Testis (tissue), 5 donors: ENCODE measurements at places on chromosomes 12 and 14.
A peak's percentile ranks its signal among the peaks of the same experiment; 100 is the strongest.

GRCh38 chr12:11711651-11712327 is 62.3 kb downstream of the ETV6 start:
- DNase-seq: no peak

- no peak for DNase-seq
These were observed 8.0 kb upstream of the GPR84 start for GRCh38 chr12:54372113-54372806.

DNA sequence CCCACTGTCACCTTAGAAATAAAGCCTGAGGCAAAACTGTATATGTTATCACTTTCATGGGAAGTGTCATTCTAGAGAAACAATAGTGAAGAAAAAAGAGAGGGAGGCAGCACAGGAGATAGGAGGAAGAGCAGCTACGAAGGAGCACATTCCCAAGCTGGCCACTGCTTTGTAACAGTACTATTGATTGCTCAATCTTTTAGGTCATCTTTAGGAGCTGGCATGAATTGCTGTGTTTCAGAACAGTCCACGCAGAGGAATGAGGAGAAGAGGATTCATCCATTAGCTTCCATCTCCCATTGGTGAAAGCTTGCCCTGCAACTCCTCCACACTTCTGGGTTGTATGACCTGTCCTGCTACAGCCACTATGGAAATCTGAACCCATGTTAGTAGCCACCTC is 372.5 kb upstream of the DDHD1 start:
- DNase-seq: no peak

- DNase-seq: no peak
These were observed 70.4 kb upstream of the PTPRQ start for GRCh38 chr12:80373666-80374065.

DNA sequence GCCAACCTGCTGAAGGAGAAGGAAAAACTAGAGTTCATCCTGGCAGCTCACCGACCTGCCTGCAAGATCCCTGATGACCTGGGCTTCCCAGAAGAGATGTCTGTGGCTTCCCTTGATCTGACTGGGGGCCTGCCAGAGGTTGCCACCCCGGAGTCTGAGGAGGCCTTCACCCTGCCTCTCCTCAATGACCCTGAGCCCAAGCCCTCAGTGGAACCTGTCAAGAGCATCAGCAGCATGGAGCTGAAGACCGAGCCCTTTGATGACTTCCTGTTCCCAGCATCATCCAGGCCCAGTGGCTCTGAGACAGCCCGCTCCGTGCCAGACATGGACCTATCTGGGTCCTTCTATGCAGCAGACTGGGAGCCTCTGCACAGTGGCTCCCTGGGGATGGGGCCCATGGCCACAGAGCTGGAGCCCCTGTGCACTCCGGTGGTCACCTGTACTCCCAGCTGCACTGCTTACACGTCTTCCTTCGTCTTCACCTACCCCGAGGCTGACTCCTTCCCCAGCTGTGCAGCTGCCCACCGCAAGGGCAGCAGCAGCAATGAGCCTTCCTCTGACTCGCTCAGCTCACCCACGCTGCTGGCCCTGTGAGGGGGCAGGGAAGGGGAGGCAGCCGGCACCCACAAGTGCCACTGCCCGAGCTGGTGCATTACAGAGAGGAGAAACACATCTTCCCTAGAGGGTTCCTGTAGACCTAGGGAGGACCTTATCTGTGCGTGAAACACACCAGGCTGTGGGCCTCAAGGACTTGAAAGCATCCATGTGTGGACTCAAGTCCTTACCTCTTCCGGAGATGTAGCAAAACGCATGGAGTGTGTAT is 2.4 kb downstream of the FOS start:
- no peak for DNase-seq

DNA sequence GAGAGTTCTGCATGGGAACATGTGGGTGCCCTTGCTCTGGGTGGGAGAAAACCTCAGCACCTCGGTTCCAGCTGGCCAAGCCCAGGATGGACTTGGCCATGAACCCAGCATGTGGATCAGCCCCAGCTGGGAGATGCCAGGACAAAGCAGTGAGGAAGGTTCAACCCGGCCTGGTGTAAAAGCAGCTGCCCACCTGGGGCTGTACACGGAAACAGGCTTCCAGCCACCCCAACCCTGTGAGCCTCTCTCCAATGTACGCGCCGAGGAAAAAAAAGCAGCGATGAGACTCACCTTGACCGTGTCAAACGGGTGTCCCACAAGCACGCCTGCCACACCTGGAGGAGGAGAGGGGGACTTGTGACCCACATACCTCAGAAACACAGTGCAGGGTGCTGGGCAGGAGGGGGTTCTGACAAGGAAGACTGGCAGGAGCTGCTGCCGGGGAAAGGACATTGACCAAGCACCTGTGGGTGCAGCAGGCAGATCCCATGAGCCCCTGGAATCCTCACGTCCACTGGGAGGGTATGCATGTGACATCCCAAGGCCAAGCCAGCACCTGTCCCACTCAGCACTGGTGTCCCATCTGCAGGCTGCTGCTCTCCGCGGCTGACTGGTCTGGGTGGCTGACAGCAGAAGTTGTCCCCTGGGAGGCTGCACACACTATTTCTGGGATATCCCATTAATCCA is 7.5 kb downstream of the SLC25A29 start:
- DNase-seq: no peak

- no peak for DNase-seq
These were observed 101.2 kb upstream of the LRFN5 start for GRCh38 chr14:41505491-41505890.

- no peak for DNase-seq
These were observed 3.7 kb downstream of the BATF start for GRCh38 chr14:75525969-75526368.

GRCh38 chr12:127241072-127241817 is 1025.7 kb upstream of the TMEM132C start:
- no peak for DNase-seq

GRCh38 chr12:3683670-3684069 is 69.2 kb downstream of the CRACR2A start:
- peak; percentile 36 for DNase-seq

DNA sequence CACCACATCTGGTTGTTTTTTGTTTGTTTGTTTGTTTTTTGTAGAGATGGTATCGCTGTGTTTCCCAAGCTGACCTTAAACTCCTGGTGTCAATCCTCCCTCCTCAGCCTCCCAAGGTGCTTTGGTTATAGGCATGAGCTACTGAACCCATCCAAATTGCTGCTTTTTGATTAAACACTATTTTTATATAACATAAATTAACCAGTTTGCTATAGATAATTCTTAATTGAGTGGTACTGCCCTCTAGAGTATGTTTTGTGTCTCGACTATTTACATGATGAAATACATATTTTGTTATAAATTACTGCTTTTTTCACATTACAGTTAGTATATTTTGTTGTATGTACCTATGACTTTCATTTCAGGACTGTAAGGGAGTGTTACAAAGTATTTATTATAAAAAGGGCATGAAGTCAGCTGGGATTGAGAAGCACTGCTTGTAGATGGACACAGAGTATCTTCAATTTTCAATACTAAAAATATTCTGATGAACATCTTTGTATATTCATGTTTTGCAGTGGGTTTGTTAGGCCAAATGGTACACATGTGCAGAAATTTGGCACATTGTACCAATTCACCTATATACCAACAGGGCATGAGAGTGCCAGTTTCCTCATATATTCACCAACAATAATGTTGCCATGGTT is 14.9 kb upstream of the SCAF11 start:
- DNase-seq: no peak

GRCh38 chr12:56670836-56671235 is 17.2 kb downstream of the PTGES3 start:
- no peak for DNase-seq

GRCh38 chr12:43099691-43100163 is 452.3 kb downstream of the ADAMTS20 start:
- no peak for DNase-seq

DNA sequence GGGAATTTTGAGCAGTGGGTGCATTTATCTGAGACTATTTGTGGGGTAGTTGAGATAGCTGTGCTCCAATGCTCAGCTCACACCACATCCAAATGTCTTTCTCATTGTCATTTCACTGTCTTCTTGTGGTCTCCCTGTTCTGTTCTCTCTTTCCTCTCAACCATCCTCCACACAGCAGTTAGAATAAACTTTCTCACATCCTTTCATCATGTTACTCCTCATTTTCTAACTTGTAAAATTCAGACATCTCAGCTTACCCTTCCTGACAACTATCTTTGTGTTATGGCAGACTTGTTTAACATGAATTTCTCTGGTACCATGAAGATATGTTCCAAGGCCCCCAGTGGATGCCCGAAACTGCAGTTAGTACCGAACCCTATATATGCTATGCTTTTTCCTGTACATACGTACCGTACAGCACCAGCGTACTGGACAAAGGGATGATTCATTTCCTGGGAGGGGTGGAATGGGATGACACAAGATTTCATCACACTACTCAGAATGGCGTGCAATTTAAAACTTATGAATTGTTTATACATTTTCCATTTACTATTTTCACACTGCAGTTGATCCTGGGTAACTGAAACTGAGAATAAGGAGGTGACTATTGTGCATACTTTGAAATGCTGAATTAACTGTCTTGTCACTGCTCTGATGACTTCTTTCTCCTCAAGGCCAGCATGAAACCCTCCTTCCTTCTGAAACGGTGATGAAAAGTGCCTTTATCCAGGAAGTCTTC is 177.1 kb upstream of the SLC38A2 start:
- no peak for DNase-seq

GRCh38 chr12:131030472-131031328 is 77.0 kb downstream of the ADGRD1 start:
- DNase-seq: no peak

DNA sequence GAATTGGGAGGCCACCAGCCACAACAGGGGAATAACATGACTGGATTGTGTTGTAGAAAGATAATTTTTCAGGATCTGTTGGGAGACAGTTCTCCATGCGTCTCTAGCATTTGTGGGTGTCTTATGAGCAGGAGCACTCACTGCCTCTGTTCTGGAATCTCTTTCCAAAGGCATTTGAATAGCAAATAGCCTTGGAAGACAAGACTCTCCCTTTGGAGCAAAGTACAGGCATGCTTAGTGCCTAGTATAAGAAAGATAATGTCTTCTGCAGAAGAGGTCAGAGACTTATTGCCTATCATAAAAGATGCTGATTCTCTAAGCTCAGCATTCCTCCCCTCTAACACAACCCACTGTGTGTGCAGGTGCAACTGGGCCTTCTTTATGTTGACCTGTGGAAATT is 58.3 kb downstream of the VCPKMT start:
- no peak for DNase-seq

DNA sequence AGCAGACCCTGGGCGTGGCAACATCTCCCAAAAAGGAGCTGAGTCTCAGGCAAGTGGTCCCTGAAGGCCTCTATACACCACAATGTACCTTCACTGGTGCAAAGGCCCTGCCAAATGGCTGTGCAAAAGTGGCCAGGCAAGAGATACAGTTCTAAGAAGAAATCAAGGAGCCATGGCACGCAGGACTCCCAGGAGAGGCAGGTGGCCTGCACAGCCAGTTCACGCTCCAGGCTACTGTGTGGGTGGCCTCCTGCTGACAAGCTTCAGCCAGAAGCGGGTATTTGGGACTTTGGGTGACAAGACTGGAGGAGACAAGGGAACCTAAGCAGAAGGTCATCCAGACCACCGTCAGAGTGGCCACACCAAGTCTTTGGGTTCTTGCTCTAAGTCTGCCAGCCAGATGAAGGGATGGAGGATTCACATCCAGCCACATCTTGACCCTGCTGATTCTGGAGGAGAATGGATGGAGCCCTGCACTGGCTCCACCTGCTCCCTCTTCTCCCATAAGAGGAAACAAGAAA is 20.5 kb upstream of the ZFP36L1 start:
- no peak for DNase-seq

DNA sequence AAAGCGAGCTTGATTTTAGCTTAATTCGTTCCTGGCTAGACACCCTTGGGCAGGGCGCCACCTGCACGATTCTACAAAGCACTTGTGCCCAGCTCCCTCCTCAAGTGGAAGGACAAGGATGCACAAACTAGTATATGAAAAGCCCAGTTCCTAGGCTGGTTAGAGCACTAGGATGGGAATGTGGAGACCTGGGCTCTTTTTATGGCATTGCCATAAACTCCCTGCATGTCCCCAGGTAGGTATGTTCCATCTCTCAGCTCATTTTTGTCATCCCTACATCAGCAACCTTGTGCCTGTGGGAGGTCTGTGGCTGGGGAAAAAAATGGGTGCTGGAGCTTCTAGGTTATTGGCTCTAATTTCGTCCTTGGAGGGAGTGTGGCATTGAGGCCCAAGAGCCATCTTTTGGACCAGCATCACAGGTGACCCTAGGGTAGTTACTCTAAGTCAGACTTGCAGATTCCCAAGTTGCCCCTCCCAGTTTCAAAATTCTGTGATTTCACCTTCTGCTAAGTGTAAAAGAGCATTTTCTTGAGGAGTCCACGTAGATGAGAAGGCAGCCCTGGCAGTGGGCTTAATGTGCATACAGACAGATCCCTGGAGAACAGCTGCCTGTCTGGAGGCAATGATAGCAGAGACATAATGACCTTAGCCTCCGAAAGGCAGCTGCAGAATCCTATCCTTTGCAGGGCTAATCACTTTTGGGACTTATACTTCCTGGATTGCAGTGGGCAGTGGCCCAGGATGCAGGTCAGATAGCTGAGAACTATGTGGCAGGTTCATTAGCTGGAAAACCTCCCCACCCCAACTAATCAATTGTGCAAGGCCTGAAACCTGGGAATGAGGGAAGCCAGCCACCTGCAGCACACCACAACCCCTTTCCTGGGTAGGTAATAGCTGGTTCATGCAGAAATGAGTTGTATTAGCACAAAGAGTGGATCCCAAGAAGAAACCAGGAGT is 47.6 kb upstream of the BDKRB2 start:
- DNase-seq: no peak

- no peak for DNase-seq
These were observed 473.0 kb downstream of the PCNX1 start for GRCh38 chr14:71380271-71380670.

DNA sequence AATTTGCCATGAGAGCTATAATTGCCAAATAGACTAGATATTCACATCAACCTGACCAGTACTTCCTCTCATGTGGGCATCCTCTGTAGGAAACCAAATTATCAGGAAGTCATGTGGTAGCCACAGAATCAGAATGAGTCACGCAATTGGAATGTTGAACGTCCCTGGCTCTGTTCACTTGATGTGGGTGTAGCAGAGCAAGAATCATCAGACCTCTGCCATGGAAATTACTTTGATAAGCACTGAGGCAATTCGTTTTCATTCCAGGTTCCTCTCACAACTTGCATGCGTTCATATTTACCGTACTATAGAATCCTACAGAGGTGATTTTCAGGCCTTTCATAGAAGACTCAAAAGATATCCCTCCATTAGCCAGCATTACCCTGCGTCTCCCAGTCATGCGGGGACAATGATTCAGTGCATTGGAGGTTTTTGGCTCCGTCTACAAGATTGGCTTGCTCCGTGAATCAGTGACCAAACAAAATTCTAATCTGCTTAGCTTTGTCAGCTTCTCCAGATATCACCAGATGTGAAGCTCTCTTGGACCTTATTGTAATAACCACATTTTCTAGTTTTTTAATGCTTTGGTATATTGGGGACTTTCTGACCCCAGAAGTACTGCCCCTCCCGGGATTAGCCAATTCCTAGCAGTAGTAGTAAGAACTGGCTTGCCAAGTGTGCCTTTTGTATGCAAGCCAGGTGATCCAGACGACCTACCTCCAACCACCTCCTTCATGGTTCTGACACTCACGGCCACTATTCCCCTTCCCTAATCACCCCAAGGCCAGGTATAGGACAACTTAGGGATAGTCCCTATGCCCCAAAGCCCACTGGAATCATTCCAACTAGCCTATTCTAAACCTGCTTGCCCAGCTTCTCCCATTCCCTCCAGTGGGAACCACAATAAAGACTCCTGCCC is 133.4 kb downstream of the KICS2 start:
- DNase-seq: peak; percentile 89

GRCh38 chr12:79643821-79644220 is 46.9 kb downstream of the PAWR start:
- DNase-seq: no peak
